Ovary (tissue), 10 donors: ENCODE measurements at places on chromosomes 5 and 9. TPM values are rescaled to one million over a fixed set of nuclear protein-coding genes. Genes with fewer than 3 reads are reported as not detected.

Gene ASPN
- total RNA-seq = 9.8 TPM

DNA sequence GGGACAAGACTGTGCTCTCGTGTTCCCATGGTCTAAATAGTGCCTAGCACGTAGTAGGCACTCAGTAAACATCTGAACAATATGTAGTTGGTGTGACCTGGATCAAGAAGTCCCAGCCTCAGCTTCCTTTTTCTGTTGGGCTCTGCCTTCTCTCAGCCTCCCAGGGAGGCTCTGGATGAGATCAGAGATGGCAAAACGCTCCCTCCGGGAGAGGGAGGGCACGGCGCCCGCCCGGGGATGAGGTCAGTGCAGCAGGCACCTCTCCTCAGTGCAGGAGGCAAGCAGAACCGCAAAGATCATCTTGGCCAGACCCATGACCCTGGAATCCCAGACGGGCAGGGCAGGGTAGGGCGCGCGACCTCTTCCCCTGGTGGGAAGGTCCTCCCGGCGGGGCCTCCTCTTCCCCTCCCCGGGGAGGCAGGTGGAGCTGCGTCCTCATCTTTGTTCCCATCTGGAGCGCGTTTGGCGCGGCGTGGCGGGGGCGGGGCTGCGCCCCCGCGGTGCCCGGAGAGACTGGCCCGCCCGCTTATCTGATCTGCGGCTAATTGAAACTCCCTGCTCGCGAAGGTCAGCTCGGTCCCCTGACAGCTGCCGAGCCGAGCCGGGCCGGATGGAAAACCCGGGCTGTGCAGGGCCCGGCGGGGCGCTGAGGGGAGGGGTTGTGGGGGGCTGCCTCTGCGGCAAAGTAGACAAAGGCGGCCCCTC, 60.9 kb downstream of the CXXC5 start:
- H3K36me3 ChIP-seq = no peaks in the 10 kb centered on the region
- no peak for DNase-seq
- H3K27me3 ChIP-seq = no peaks in the 10 kb centered on the region
- no peak overlapping the region for H3K27ac ChIP-seq
- H3K4me3 ChIP-seq = no peak overlapping the region

GRCh38 chr5:35876454-35876853, 19.8 kb downstream of the IL7R start:
- no peaks in the 10 kb centered on the region for H3K4me1 ChIP-seq
- H3K36me3 ChIP-seq = no peaks in the 10 kb centered on the region
- H3K27ac ChIP-seq = no peak overlapping the region
- no peak overlapping the region for H3K4me3 ChIP-seq

GRCh38 chr9:33106827-33107621, 30.6 kb upstream of the SMU1 start:
- no peak overlapping the region for H3K4me3 ChIP-seq
- peaks cover 8% of the 10 kb centered on the region for H3K4me1 ChIP-seq
- DNase-seq = no peak
- no peaks in the 10 kb centered on the region for H3K27me3 ChIP-seq
- H3K27ac ChIP-seq = no peak overlapping the region

DNA sequence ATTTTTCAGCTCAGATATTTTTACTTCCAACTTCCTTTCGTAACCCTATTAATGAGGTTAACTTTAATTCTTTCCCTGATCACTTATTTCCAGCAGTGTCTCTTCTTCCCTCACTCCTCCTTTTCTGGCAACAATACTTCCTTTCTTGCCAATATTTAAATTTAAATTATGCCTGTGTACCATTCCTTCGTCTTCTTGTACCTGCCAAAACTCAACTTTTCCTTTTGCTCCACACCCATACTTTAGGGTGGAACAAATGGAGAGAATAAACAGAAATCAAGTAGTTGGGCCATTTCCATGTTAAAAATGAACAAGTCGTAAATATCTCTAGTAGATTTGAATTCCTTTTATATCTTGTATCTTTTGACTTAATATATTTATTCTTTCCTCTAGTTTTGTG, 66.0 kb downstream of the FER start:
- no peaks in the 10 kb centered on the region for H3K27me3 ChIP-seq
- H3K27ac ChIP-seq = no peak overlapping the region
- no peaks in the 10 kb centered on the region for H3K4me1 ChIP-seq
- no peaks in the 10 kb centered on the region for H3K36me3 ChIP-seq

Gene ENTPD2
- total RNA-seq = 1.2 TPM

Gene SPAG8
- total RNA-seq = 6.7 TPM

Gene CRHBP
- 2.4 TPM for total RNA-seq

Gene PCDHB15
- total RNA-seq = 12.8 TPM

Gene PCDHB13
- 5.5 TPM for total RNA-seq

DNA sequence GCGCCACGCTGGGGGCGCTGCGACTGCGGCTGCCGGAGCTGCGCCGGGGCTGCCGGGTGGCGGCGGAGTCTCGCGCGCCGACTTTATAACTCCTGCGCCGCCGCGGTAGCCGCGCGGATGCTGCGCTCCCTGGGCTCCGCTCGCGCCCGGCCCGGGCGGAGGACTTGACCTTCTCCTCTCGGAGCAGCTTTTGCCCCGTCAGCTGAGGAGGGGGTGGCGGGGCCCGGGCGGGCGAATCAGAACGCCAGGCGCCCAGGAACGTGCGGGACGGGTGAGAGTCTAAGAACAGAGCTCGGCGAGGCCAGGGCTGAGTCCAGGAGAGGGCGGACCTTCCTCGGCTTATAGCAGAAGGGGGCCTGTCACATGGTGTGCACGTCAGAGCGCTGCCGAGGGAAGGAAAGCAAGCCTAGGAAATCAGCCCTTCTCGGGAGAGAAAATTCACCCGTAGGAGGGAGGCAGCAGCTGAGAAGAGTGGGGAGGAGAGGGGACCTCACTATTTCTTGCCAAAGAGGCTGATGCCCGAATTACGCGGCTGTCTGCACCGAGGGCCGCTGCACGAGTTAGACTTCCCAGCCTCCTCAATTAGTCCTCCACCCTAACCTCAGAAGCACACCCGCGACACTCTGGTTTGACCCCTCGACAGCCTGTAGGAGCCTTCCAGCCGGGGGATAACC, at the start of gene FOXD1:
TSS of gene FOXD1 (minus strand) at position 315 of the 674 bp plus-strand sequence. CDS start 415 bp downstream, outside the sequence.
- no peaks in the 10 kb centered on the region for H3K36me3 ChIP-seq
- H3K4me1 ChIP-seq = peaks cover 5% of the 10 kb centered on the region
- peak within 1 kb of the TSS; percentile 36 for H3K4me3 ChIP-seq

Gene OR1Q1
- not detected for total RNA-seq

GRCh38 chr5:58548068-58548467, 34.8 kb upstream of the RAB3C start:
- H3K27ac ChIP-seq = no peak overlapping the region

DNA sequence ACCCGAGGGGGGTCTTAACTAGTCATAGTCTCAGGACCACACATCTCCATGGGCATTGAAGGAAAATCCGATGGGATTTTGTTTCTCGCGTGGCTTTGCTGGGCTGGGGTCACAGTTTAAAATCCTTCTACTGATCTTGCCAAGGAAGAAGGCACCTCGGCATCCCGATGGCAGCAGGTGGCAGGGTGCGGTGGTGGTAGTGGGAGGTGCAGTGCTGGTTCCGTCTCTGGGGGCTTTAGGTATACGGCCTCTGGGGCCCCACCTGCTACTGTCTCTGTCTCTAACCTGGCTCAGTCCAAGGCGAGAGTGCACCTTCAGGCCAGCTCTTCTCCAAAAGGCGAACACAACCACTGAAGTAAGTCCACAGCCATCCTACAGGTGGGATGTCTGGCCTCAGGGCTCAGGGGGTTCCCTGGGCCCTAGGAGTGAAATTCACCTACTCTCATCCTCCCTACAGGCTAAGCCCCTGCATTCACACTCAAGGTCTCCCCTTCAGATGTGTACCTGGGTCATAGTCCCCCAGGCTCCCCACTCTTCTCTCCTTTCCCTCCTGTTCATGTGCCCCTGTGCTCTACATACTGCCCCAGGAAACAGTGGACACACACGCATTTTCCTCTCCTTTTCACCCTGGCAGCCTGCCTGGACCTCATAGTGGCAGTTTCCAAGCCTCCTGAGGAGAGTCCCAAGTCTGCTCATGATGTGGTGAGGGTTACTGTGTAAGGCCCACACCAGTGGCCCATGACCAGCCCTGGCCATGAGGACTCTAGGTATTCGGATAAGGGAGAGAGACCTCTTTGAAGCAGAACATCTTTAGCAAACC, 736 bp upstream of the FCN2 start:
- H3K27me3 ChIP-seq = no peaks in the 10 kb centered on the region
- H3K27ac ChIP-seq = no peak overlapping the region
- no peaks in the 10 kb centered on the region for H3K36me3 ChIP-seq
- no peak for DNase-seq

DNA sequence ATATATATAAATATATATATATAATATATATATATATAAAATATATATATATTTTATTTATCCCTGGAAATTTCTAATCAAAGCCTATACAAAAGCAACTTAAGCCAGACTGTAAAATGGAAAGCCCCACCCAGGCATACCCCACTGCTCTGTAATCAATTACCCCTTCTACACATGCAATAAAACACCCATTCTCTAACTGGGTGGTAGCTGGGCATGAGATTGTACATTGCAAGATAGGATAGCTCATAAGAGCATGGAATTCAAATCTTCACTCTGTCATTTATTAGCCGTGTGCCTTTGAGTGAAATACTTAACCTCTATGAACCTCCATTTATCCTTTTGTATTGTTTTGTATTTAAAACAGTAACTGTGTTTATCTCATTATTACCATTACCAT, 405.3 kb upstream of the SLC30A5 start:
- no peaks in the 10 kb centered on the region for H3K27me3 ChIP-seq
- H3K4me1 ChIP-seq = no peaks in the 10 kb centered on the region
- no peaks in the 10 kb centered on the region for H3K36me3 ChIP-seq
- H3K27ac ChIP-seq = no peak overlapping the region

GRCh38 chr5:77550406-77550805, 58.3 kb upstream of the WDR41 start:
- H3K36me3 ChIP-seq = no peaks in the 10 kb centered on the region
- H3K27ac ChIP-seq = no peak overlapping the region
- no peaks in the 10 kb centered on the region for H3K4me1 ChIP-seq
- no peak for DNase-seq

DNA sequence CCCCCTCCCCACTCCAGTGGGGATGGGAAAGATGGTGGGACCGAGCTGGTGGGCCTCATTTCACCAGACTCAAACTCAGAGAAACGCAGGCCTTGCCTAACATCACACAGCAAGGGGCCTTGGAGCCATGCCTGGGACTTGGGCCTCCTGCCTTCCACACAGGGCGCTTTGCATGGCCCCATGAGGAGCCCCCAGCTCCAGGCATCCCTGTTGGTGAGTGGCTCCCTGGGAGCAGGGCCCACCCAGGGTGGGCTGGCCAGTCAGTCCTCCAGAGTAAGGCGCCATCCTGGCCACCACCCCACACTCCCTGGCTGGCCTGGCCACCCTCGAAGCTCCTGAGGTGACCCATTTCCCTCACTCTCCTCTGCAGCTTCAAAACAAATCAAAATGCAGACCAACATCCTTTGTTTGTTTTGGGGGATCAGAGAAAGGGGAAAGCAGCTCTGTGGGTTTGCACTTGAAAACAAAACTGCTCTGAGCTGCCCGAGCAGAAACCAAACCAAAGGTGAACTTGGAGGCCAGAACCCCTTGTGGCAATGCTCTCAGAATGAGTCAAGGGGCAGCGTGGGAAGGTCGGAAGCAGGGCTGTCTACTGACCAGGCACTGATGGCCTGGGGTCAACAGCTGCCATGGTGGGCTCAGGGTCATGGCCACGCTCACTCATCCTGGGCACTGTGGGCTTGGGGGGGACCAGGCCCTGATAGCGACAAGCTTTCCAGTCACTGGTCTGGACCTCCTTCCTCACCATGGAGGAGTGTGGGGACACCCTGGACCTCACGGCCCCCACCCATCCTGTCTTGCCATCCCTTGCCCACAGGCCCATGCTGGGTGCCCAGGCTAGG, 37.0 kb upstream of the VDAC1 start:
- H3K4me1 ChIP-seq = no peaks in the 10 kb centered on the region
- no peak for DNase-seq
- no peaks in the 10 kb centered on the region for H3K27me3 ChIP-seq
- H3K36me3 ChIP-seq = no peaks in the 10 kb centered on the region
- no peak overlapping the region for H3K4me3 ChIP-seq

DNA sequence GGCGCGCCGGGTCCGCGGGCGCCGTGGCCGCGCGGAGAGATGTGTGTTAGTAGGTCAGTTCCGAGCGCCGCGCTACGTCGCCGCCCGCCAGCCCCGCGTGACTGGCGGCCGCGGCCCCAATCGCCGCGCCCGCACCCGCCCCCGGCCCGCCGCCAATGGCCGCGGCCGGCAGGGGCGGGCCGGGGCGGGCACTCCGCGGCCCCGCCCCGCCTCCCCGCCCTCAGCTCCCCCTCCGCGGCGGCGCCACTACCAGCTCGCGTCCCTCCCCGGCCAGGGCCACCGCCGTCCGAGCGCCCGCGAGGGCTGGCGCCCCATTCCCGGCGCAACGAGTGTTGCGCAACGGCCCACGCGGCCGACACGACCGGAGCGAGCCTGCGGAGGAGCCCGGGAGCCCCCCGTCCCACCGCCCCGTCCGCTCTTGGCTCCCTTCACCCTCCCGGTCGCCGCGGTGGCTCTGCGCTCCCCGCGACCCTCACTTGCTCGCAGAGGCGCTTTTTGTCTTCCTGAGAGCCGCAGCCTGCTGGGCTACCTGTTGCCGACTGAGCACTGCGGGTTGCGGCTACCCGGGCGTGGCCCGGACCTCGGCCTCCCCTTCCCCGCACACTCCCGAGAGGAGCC, at the start of gene NFIL3:
TSS of gene NFIL3 (minus strand) at position 48 of the 618 bp plus-strand sequence. CDS start 13,098 bp downstream, outside the sequence.
- peak within 1 kb of the TSS; percentile 74 for H3K4me3 ChIP-seq
- H3K36me3 ChIP-seq = no peaks in the 10 kb centered on the region
- peak within 1 kb of the TSS; percentile 100 for H3K27ac ChIP-seq
- peaks cover 9% of the 10 kb centered on the region for H3K4me1 ChIP-seq
- peak; percentile 80 for DNase-seq

- H3K4me1 ChIP-seq = no peaks in the 10 kb centered on the region
- no peaks in the 10 kb centered on the region for H3K36me3 ChIP-seq
- H3K4me3 ChIP-seq = no peak overlapping the region
- no peak overlapping the region for H3K27ac ChIP-seq
Measured at GRCh38 chr5:156312897-156313694, 13.9 kb upstream of the SGCD start.

DNA sequence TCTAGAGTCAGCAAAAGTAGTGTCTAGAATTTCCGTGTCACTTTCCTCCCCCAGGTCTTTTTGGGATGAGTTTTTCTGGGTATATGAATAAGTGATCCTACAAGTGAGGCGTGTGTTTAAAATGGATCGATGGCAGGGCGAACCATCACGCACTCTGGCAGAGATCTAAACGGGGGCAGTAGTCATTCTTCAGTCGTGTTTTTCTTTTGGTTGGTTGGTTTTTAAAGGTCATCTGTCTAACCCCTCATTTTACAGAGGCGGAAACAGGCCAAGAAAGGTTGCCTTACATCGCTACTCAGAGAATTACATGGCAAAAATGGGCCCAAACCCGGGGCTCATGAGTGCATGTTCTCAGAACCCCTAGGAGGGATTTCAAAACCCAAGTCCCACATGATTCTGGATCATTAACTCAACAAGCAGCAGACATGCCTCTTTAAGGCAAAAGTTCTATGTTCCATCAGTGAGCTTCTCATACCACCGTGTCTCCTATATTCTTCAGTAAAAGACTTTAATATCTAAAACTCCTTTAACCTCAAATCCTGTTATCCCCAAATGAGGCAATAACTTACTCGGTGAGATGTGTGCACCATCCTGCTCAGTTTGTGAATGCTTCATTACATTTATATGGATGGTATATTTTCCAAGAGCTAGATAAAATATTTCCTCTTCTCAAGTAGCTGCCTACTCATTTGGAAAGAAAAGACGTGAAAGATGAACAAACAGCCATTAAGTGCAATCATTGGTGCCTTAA, 145.8 kb downstream of the AOPEP start:
- no peak overlapping the region for H3K27ac ChIP-seq
- no peaks in the 10 kb centered on the region for H3K27me3 ChIP-seq
- no peaks in the 10 kb centered on the region for H3K36me3 ChIP-seq
- no peak for DNase-seq
- H3K4me1 ChIP-seq = peaks cover 16% of the 10 kb centered on the region
